HCT116 (cell line): ENCODE measurements at places on chromosomes 2 and 18. TPM values are rescaled to one million over a fixed set of nuclear protein-coding genes. Genes with fewer than 3 reads are reported as not detected.
A peak's percentile ranks its signal among the peaks of the same experiment; 100 is the strongest.

DNA sequence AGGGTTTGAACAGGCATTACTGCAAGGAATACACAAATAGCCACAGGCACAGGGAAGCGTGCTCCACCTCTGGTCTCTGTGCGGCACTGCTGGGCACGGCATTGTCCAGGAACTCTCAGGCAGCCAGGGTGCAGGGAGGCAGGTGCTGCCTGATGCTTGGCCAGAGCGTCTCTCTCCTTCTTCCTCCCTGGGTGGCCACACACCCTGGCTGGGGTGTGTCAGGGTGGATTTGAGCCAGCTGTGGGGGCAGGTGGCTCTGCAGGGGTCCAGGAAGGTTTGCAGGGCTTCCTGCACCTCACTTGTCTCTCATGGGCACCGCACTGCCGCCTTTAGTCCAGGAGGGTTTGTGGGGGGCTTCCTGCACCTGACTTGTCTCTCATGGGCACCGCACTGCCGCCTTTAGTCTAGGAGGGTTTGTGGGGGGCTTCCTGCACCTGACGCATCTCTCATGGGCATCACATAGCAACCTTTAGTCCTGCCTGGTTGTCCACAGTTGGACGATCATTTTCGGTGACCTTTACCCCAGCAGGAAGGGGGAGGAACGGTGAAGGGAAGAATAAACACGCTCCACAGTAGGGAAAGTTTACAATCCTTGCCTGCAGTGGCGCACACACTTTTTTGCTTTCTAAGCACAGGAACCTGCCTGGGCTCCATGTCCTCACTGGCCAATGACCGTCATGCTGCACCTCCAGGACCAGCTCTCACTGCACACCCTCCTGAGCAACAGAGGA is 332.9 kb downstream of the EIPR1 start:
- DNase-seq = no peak

- DNase-seq = no peak
These were observed 72.9 kb upstream of the VRK2 start for GRCh38 chr2:57973621-57974186.

DNA sequence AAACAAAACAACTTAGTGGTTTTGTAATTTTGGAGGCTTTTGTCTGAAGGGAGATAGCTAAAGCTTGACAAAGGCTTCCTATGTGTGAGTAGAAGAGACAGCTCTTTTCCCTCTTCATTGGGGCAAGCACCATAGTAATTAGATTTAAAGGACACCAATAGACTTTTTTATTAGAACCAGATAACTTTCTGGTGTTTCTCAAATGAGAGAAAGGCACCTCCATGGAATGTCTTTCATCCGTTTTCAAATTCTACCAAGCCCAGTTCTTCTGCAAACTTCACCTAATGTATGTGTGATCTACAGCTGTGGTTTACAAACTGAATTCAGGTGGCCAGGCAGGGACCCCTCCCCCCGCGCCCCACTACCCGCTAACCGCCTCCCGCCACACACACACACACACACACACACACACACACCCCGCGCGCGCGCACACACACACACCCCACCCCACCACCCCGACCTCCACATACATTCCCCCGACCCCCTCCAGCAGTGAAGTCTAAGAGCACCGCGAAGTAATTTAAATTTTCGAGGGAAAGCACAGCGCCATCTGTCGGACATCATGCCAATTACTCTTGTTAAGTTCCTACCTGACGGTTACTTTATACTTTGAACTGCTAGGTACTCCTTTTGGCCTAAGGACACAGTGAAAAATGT is 31.6 kb upstream of the PPP1R1C start:
- DNase-seq = peak; percentile 83

GRCh38 chr2:67201521-67201920 is 195.6 kb upstream of the ETAA1 start:
- DNase-seq = no peak

Gene ANKRD29
- 8.8 TPM for total RNA-seq

DNA sequence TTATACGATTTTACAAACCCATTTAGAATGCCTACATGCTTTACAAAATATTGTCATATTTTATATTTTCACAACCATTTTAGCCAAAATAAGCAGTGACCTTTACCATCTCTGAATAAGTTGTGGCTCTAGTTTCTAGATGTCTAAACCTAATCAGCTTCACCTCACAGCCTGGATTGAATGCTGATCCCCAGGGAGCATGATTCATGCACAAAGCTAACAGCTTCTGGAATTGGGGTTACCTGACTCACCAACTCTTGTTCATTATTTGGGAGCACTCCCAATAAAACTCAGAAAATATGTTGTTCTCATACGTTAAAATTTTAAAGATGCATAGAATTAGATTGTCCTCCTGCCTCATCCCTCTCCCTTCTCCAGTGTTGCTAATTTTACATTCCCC is 611.7 kb upstream of the NETO1 start:
- no peak for DNase-seq

DNA sequence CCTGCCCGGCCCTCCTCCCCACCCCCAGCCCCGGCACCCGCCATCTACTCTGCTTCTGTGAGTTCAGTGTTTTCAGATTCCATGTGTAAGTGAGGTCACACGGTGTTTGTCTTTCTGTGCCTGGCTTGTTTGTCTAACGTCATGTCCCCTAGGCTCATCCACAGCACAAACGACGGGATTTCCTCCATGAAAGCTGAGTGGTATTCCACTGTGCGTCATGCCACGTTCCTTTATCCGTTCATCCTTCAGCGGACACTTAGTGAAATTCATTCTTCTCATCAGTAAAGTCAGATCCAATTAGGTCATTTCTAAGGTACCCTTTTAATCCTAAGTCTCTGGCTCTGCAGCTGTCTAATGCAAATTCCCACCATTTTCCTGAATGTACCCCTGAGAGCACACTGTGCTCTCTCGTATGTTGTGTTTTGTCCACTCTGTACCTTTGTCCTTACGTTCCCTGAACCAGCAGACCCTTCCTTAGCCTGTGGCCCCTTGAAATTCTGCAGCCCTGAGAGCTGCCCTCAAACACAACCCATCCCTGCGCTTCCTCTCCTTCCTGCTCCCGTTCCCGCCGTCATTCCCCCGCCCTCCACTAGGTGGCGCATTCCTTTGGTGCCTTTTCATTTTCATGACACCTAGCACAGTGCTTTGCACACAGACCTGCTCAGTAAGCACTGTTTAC is 44.1 kb downstream of the TRAPPC12 start:
- peak; percentile 27 for DNase-seq

- DNase-seq = no peak
These were observed 2.7 kb downstream of the CDCA7 start for GRCh38 chr2:173357346-173357745.

DNA sequence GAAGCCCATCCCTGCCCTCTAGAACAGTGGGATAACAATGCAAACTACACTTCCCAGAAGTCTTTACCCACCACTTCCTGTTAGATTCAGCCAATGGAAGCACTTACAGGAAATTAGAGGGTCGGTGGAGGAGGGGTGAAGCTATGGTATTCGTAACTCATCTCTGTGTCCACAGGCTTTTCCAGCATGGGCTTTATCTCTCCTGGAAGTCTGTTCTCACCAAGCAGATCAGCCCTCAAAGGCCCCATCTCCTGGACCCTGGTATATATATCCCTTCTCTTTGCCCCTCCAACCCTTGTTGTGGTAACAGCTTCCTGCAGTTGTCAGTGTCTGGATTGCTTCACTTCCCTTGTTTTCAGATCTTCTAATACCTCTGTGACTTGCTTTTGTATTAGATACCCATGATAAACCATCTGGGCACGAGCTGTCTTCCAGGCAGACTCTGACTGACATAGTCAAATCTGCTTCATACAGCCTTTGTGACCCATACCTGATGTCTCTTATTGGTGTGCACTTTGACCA is 475.0 kb upstream of the POU3F3 start:
- no peak for DNase-seq

Gene ERMN
- not detected for total RNA-seq

GRCh38 chr2:28620291-28620793 is 124.5 kb downstream of the PLB1 start:
- DNase-seq = no peak

DNA sequence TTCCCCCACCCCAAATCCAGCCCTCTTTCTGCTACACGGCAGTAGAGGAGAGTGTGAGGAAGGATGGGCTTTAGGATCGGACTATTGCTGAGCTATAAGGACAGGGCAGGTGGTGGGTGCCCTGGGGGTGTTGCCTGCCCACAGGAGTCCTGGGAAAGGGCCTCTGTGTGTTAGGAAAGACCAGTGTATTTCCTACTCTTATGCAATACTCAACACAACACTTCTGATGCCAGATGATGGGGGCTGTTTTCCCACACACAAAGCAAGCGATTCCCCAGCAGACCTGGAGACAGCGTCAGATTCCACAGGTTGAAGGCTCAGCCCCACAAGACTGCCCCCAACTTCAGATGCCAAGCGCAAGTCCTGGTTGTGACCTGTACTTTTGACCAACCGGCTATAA is 91.0 kb upstream of the LCLAT1 start:
- no peak for DNase-seq

GRCh38 chr18:76412010-76412817 is 82.8 kb downstream of the ZNF516 start:
- DNase-seq = no peak

DNA sequence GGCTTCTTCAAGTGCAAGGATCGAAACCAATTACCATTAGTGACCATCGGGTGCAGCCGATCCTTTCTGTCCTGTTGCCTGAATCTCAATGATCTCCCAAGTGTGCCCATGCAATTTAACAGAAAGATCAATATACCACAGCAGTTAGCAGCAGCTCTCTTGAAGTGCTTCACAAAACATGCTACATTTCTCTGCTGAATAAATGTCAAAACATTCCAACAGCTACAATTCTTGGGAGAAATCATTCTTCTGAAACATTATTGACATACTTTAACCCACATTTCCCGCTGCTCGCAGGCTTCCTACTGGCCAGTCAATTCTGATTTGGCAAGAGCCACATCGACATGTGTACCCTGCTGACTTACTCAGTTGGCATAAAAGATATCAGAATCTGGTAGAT is 907.7 kb downstream of the TMEM182 start:
- no peak for DNase-seq

Gene NT5DC4
- total RNA-seq = 0.22 TPM

- no peak for DNase-seq
These were observed 105.0 kb upstream of the CCDC150 start for GRCh38 chr2:196534495-196534894.

DNA sequence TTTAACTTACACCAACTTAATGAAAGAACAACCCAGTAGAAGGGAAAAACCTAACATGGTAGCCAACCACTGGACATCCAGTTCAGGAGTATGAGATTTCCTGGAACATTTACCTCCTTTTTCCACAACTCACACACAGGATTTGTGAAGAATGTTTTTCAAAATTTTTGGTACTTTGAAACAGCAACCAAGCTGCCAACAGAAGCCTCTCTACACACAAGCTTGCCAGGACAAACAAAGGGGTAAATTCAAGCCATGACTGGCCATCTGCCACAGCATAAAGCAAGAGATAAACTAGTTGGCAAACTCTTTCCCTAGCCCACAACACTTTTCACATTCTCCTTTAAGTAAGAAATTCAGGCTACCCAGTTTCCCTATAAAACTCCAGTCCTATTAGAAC is 21.4 kb downstream of the MGAT4A start:
- no peak for DNase-seq

- no peak for DNase-seq
These were observed 18.8 kb downstream of the CYP26B1 start for GRCh38 chr2:72128843-72129227.

Gene CD207
- total RNA-seq = not detected

Gene CNNM4
- total RNA-seq = 7.9 TPM

Gene ATP8B1
- total RNA-seq = 15.9 TPM

Gene PDE11A
- 0.61 TPM for total RNA-seq

DNA sequence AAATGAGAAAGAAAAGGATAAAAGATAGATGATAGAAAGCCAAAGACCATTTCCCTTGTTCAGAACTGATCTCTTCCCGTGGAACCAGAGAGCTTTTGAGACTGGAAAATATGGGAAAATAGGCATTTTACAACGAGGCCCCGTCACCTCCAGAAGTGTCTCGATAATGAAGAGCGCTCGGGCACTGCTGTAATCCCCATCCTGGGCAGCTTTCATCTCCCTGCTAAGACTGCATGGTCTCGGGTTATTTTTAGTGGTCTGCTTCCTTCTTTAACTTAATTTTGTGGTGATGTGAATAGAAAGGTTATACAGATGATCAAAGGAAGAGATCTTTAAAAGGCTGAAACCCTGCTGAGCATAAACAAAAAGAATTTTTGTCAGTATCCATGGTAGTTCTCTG is 176.6 kb downstream of the METTL4 start:
- no peak for DNase-seq

- no peak for DNase-seq
These were observed 60.7 kb upstream of the COX7A2L start for GRCh38 chr2:42421601-42422239.

- no peak for DNase-seq
These were observed 144.0 kb downstream of the MSH2 start for GRCh38 chr2:47546994-47547393.

GRCh38 chr2:71130905-71131244 is 441 bp downstream of the MPHOSPH10 start:
- DNase-seq = no peak

DNA sequence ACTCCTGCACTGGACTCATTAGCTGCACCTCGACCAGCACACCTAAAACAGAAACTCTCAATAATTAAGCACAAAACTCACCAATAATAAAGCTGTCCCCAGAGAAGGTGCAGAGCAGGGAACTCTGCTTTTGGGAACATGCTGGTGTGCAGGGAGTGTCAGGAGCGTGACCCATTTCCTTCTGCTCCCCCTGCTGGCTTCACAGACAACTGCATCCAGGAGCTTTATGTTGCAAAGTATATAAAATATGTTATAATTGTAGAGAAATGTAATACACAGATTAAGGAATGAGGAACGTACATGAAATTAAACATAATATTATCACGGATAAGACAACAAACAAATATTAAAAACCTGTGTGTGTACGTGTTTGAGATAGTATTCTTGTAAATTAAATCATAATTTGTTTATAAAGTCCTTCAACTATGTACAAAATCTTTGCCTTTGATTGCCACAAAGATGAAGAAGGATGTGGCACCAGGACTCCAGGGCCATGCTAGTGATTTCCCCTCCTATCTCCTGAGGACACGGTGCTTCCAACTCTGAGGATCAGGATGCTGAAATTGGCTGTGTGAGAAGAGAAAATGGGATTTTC is 68.6 kb upstream of the MAL start:
- DNase-seq = peak; percentile 13

GRCh38 chr2:198371921-198372543 is 567.6 kb downstream of the PLCL1 start:
- DNase-seq = no peak

Gene COX5B
- 283 TPM for total RNA-seq

GRCh38 chr2:215702116-215702902 is 266.4 kb upstream of the FN1 start:
- DNase-seq = no peak

DNA sequence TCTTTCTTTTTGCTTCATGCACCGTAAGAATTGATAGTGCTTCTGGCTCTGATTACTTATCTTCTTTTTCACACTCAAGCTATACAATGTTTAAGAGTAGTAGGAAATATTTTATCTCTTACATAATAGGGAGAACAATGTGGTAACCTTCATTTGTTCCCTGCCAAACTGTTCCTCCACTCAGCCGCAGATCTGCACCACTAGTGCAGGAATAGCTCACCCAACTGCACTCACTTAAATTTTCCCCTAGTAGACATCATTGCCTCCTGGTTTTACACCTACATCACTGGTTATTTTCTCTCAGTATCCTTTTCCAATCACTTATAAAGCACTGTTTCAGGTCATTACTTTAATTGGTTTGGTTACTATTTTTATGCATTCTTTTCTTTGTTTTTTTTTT is 283.5 kb upstream of the ZNF804A start:
- DNase-seq = no peak

Gene MALL
- 223 TPM for total RNA-seq

GRCh38 chr18:39345321-39345720 is 1779.7 kb upstream of the CELF4 start:
- no peak for DNase-seq

Gene IL36B
- not detected for total RNA-seq
